Progenitor cell of endocrine pancreas (in vitro differentiated cells): ENCODE measurements at places on chromosomes 5 and 9.

DNA sequence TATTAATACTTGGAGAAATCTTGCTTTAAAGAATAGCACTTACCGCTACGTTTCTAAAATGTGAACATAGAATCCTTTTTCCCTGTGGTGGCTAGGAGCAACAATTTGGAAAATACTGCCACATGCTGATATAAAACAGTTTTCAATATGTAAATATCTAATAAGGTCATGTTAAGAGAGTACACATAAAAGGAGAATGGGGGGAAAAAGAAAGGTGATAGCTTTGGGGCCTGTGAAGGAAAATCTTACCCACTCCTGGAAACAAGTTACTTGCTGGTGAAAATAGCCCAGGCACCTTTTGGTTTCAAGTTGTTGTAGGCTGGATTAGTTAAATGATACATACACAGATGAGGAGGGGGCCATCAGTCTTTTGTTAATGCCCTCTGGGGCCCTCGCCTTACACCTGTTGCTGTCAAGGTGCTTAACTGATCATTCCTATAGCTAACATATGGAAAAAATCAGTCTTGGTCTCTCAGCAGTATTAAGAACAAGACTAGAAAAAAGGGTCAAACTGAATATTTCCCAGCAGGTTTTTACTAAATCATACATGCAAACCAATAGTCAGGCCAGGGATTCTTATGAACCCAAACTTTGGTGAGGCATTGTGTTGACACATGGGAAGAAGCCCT is 24.1 kb downstream of the FYB1 start:
- no peaks in the 10 kb centered on the region for H3K4me1 ChIP-seq
- no peak overlapping the region for H3K4me3 ChIP-seq
- no peaks in the 10 kb centered on the region for H3K36me3 ChIP-seq

DNA sequence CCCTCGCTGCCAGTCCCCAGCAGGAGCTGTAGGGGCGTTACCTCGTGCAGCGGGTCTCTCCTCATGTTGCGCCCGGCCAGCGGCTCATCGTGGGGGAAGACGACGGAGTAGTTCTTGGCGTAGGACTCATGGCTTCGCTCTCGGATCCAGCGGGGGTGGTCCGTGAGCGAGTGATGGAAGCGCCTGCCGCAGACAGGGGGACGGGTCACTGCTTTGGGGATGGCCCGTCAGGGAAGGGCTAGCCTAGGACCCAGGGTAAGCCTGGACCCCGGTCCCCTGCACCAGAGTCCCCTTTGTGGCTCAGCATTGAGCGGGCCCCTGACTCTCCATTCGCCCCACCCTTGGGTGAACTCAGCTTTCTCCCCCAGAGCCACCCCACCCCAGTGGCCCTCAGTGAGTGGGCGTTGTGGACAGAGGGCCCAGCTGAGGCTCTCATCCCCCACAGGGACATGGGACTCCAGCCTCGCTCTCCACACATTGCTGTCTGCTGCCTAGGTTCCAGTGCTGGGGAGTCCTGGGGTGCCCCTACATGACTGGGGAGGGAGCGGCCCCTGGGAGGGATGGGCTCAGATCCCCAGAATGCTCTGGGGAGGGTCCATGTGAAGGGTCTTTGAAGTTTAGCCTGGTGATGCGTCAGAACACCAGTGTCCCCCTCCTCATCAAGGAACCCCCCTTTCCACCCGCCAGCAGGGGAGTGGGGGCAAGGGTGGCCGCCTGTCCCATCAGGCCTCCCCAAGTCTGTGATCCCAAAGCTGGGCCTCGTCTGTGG is 29.7 kb downstream of the SARDH start:
- H3K4me1 ChIP-seq: peaks cover 3% of the 10 kb centered on the region
- no peak overlapping the region for H3K27ac ChIP-seq
- peaks cover 7% of the 10 kb centered on the region for H3K27me3 ChIP-seq
- no peak overlapping the region for H3K4me3 ChIP-seq

DNA sequence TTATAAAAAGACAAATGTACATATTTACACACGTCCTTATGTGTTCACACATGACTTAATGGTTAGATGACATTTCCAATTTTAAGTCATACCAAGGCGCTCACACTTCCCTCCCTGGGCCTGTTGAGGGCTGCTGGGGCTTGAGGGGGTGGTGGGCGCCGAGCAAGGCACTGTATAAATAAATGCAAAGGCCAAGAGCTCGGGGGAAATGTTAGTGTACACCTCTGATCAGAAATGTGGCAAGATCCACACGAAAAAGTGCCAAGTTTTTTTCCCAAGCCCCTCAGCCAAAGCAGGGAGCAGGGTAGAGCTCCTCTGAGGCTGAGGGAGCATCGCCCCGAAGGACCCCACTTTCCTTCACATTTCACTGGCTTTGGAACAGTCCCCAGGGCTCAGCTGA is 7.5 kb downstream of the IRF1 start:
- no peaks in the 10 kb centered on the region for H3K4me1 ChIP-seq
- no peak for DNase-seq
- H3K4me3 ChIP-seq: no peak overlapping the region
- H3K27me3 ChIP-seq: peaks cover 3% of the 10 kb centered on the region

- no peak overlapping the region for H3K4me3 ChIP-seq
- no peaks in the 10 kb centered on the region for H3K27me3 ChIP-seq
- peaks cover 5% of the 10 kb centered on the region for H3K36me3 ChIP-seq
- DNase-seq: no peak
- peaks cover 23% of the 10 kb centered on the region for H3K4me1 ChIP-seq
- H3K27ac ChIP-seq: no peak overlapping the region
These were observed 6.7 kb downstream of the NCBP1 start for GRCh38 chr9:97640325-97640724.

GRCh38 chr9:95182854-95183563 is 134.5 kb downstream of the FANCC start:
- H3K4me3 ChIP-seq: no peak overlapping the region
- no peaks in the 10 kb centered on the region for H3K27me3 ChIP-seq
- peaks cover 4% of the 10 kb centered on the region for H3K4me1 ChIP-seq
- no peak for DNase-seq
- H3K36me3 ChIP-seq: peaks cover 6% of the 10 kb centered on the region

DNA sequence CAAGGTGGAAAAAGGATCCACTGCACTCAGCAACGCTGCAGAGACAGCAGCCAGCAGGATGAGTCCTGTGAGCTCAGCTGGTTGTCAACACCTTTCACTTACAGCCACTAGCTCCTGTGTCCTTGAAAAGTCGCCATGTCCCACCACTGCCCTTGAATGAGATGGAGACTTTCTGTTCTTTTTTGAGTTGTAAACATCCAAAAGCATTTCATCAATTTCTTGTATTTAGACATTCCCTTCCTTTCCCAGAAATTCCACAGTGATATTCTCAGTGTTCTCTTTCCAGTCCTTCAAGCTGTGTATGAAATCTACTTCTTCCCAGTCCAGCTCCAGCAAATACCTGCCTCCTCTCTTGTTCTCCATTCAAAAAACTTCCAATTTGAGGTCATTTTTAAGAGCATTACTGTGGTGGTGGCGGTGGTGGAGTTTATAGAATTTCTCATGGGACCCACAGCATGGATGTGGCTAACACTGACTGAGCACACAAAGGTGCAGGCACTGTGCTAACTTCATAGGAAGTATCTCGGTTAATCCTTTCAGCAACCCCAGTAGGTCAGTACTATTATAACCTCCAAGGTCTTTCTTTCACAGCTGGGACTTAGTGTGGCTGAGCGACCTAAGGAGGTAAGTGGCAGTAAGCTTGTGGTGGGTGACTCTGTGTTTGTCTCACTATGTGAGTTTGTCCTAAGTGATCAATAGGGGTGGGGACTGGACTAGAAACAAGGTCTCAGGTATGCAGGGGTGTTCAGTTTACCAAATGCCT is 15.0 kb upstream of the GPX3 start:
- DNase-seq: no peak
- no peak overlapping the region for H3K4me3 ChIP-seq
- peak overlapping the region; percentile 32 for H3K27ac ChIP-seq
- peaks cover 27% of the 10 kb centered on the region for H3K4me1 ChIP-seq

- no peak overlapping the region for H3K27ac ChIP-seq
- no peaks in the 10 kb centered on the region for H3K36me3 ChIP-seq
- DNase-seq: no peak
- H3K4me1 ChIP-seq: no peaks in the 10 kb centered on the region
- H3K27me3 ChIP-seq: peaks cover 5% of the 10 kb centered on the region
These were observed 59.7 kb downstream of the COL23A1 start for GRCh38 chr5:178530526-178530925.

DNA sequence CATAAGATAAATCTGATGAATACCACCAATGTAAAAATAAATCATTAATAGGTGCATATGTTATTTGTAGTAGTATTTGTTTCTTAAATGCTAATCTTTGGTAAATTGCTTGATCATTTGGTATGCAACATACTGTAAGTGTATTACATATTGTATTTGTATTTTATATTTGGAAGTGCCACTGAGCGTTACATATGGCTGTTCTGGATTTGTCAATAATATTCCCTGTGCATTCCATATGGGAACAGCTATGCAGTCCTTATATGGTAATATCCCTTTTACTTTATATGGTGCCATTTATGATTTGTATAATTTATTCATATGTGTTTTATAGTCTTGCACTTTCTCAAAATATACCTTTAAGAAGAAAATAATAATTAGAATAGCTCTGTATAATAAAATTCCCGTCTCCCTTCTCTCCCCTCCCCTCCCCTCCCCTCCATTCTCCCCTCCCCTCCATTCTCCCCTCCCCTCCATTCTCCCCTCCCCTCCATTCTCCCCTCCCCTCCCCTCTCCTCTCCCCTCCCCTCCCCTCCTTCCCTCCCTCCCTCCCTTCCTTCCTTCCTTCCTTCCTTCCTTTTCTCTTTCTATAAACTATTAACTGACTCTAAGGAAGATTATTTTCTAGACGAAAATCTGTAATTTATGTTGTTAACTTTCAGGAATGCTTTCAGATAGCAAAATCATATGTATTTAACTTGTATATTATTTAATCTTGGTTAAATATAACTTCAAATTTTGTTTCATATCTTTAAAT is 241.4 kb downstream of the CSNK1G3 start:
- no peak overlapping the region for H3K4me3 ChIP-seq
- no peak overlapping the region for H3K27ac ChIP-seq
- H3K36me3 ChIP-seq: no peaks in the 10 kb centered on the region
- DNase-seq: no peak
- peaks cover 16% of the 10 kb centered on the region for H3K4me1 ChIP-seq

DNA sequence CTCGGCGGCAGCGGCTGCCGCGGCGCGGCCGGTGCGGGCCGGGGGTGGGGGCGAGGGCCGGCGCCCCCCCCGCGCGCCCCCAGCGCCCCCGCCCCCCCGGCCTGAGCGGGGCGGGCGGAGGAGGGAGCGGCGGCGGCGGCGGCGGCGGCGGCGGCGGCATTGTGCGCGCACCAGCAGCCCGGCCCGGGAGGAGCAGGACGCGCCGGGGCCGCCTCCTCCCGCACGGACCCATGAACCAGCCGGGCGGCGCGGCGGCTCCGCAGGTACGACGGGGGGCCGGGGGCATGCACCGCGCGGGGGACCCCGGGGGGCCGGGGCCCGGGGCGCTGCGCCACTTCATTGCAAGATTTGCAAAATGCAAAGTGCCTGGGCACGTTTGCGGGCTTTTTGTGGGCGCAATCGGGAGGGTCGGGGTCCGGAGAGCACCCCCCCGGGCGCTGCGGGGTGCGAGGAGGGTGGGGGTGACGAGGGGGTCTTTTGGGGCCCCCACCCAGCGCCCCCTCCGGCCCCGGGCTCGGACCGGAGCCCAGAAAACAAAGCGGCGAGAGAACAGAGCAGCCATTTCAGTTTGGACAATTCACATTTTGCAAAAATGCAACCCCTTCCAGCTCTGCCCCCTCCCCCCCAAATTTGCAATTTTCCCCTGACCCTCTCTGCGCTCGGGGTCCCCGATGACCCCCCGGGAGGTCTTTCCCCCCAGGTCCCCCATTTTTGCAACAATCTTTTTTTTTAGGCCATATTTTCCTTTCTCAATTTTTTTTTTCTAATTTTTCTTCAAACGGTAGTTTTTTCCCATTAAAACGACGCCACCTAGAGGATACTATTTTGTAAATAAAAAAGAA is at the start of gene ZNF618:
Gene ZNF618 (plus strand): TSS at position 159 of the 842 bp plus-strand sequence. CDS start 72 bp downstream, at position 231.
- peaks cover 6% of the 10 kb centered on the region for H3K36me3 ChIP-seq
- peaks cover 14% of the 10 kb centered on the region for H3K27me3 ChIP-seq
- DNase-seq: peak; percentile 15

DNA sequence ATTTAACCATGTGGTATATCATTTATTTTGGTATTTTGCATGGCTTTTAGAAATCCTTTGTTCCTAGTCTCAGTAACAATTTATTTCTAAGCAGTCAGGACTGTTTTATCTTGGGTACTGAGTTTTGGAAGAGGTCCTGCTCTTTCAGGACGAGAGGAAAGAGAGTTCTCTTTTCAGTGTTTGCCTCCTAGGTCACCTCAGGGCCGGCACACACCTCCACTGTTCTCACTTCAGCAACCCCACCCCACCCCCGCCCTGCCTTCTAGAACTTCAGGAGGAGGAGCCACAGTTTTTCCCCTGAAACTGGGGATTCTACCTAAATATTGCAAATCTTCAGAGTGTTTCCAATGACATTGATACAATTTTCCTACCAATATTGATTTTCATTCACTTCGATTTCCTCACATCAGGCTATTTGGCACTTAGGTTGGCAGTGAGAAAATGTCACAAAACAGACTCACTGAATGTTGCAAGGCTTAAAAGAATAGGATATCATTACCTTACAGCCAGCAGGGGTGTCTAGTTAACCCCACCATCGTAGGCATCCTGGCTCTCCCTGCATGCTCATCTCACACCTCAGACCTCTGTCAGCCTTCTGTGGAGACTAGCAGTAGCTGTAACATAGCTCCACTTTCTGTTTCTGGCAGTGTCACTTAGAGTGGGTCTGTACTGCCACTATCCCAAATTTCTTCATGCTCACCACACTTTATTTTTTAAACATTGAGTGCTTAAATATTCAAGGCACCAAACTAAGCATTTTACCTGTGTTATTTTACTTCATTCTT is 5.4 kb downstream of the IGIP start:
- no peak for DNase-seq
- no peaks in the 10 kb centered on the region for H3K4me1 ChIP-seq
- peaks cover 20% of the 10 kb centered on the region for H3K27me3 ChIP-seq
- H3K36me3 ChIP-seq: no peaks in the 10 kb centered on the region

- H3K27me3 ChIP-seq: no peaks in the 10 kb centered on the region
- DNase-seq: peak; percentile 45
- peak overlapping the region; percentile 74 for H3K4me3 ChIP-seq
These were observed 7.3 kb downstream of the PRR7 start for GRCh38 chr5:177453852-177454396.

GRCh38 chr5:31731016-31731415 is 92.1 kb downstream of the PDZD2 start:
- H3K4me3 ChIP-seq: no peak overlapping the region
- no peaks in the 10 kb centered on the region for H3K27me3 ChIP-seq
- DNase-seq: no peak
- H3K36me3 ChIP-seq: no peaks in the 10 kb centered on the region
- H3K27ac ChIP-seq: no peak overlapping the region

GRCh38 chr5:78355561-78355960 is 4.9 kb upstream of the SCAMP1 start:
- no peak overlapping the region for H3K27ac ChIP-seq
- peaks cover 1% of the 10 kb centered on the region for H3K4me1 ChIP-seq
- no peaks in the 10 kb centered on the region for H3K36me3 ChIP-seq
- no peak overlapping the region for H3K4me3 ChIP-seq
